ENCODE measurements at places on chromosomes 5 and 9. TPM values are rescaled to one million over a fixed set of nuclear protein-coding genes. Genes with fewer than 3 reads are reported as not detected.

DNA sequence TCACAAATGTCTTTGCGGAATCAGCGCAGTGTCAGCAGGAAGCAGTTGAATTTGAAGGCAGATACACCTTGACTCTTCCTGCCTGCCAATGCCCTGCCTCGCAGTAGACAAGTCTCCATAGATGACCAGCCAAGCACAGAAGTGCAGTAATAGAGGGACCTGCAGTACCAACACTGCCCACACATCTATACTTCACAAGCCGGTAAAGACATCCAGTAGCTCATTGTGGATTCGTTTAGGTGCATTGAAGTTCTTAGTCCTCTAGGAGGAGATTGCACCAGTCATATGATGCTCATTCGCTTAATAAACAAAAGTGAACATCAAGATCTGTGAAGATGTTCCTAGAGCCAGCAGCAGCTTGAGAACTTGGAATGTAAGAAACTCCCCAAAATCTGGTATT, 7.1 kb upstream of the IFNA2 start:
- DNase-seq = no peak
- H3K27ac ChIP-seq = no peak overlapping the region

- H3K4me3 ChIP-seq = no peak overlapping the region
- no peak for DNase-seq
- H3K27ac ChIP-seq = no peak overlapping the region
- H3K36me3 ChIP-seq = peaks cover 96% of the 10 kb centered on the region
These were observed 41.8 kb upstream of the FCN2 start for GRCh38 chr9:134838651-134839454.

GRCh38 chr9:116243708-116244107, 90.1 kb downstream of the PAPPA start:
- DNase-seq = no peak
- peaks cover 4% of the 10 kb centered on the region for H3K4me1 ChIP-seq
- no peaks in the 10 kb centered on the region for H3K27me3 ChIP-seq
- H3K27ac ChIP-seq = no peak overlapping the region

DNA sequence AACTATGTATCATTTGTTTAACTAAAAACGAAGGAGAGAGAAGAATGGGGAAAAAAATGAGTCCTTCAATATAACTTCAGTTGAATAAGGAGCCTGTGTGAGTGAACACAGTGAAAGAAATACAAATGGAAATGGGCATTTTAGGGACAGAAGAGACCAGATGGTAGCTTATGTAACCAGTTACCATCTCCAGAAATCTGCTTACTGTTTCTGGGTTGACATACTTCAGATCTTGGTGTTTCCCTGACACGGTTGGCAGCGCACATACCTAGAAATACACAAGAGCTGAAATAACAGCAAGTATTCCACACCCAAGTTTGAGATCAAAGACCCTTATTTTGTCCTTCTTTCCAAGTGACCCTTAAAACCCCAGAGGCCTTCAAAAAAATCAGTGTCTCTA, 14.9 kb upstream of the GFRA3 start:
- no peak for DNase-seq
- H3K27ac ChIP-seq = no peak overlapping the region
- H3K4me3 ChIP-seq = no peak overlapping the region
- H3K27me3 ChIP-seq = no peaks in the 10 kb centered on the region
- no peaks in the 10 kb centered on the region for H3K4me1 ChIP-seq
- H3K36me3 ChIP-seq = 0 out of 2 replicates have a peak, but pooled peaks cover 2% of the 10 kb centered on the region

DNA sequence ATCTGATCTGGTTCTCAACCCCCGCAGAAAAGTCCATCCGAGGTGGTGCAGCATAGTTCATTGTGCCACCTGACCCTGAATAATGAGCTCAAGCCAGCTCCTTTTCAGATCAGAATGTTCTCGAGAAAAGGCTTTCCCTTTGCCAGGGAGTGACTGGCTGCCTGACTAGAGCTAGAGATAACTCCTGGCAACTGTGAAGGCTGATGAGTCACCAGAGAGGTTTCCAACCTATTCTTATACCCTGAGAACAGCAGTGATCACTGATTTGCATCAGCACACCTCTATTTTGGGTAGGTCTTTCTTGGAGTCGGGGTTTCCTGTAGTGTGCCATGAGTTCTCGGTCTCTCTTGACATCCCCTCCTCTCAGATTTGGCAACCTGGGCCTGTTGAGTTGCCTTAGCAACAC, 127.9 kb downstream of the PIK3R1 start:
- no peak overlapping the region for H3K27ac ChIP-seq
- peaks cover under 1% of the 10 kb centered on the region for H3K27me3 ChIP-seq
- H3K4me3 ChIP-seq = no peak overlapping the region
- H3K36me3 ChIP-seq = no peaks in the 10 kb centered on the region
- DNase-seq = peak; percentile 81

DNA sequence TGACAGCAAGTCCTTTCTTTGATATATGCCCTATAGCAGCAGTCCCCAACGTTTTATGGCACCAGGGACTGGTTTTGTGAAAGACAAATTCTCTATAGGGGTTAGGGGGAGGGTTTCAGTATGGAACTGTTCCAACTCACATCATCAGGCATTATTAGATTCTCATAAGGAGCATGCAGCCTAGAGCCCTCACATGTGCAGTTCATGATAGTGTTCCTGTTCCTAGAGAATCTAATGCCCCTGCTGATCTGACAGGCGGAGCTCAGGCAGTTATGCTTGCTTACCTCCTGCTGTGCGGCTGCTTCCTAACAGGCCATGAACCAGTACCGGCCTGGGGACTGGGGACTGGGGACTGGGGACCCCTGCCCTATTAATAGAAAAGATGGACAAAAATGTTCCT, 2.7 kb upstream of the RAPGEF6 start:
- peaks cover 3% of the 10 kb centered on the region for H3K4me1 ChIP-seq
- DNase-seq = no peak
- H3K36me3 ChIP-seq = no peaks in the 10 kb centered on the region

DNA sequence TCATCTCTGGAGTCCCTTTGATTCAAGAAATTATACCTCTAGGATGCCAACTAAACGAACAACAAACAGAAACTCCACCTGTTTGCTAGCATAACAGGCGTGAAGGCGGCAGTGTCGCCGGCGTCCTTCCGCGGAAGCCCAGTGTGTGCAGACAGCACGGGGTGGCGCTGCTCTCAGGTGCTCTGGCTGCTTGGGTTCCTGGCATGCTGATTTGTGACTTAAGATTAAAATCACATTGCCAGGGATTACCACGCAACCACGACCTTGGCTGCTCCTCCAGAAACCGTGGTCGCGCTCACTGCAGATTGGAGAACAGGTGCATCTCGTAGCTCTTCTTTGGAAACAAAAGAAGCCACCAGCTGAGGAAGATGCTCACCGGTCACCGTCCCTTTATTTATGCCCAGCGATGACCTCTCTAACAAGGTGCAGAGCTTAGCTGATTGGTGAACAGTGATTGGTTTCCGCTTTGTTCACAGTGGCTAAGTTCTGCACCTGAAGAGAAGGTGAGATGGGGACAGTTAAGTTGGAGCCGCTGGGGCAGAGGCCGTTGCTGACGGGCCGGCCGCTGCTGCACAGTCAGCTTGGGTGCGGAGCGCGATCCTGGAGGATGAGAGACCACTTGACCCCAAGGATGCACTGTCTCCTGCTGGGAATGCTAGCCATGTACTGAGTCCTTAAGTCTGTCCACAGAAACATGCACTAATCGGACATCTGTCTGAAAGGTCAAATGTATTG, 232.3 kb downstream of the FANCC start:
- DNase-seq = no peak
- no peak overlapping the region for H3K27ac ChIP-seq
- peaks cover 2% of the 10 kb centered on the region for H3K4me1 ChIP-seq
- H3K36me3 ChIP-seq = peaks cover 75% of the 10 kb centered on the region

DNA sequence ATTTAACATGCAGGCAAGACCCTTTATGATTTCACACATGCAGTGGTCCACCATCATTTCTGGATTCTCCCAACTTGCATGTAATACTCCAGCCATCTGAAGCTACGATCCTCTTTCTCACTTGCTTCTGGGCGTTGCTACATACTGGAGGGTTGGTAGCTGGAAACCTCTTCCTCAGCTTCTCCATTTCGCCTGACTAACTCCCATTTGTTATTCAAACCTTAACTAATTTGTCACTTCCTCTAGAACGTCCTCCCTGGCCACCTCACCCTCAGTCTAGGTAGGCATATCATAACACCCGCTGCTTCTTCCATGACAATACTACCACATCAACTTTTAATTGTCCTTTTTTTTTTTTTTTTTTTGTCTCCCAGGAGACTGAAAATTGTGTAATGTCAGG, 72.6 kb upstream of the EQTN start:
- H3K27ac ChIP-seq = no peak overlapping the region
- no peaks in the 10 kb centered on the region for H3K4me1 ChIP-seq
- H3K4me3 ChIP-seq = no peak overlapping the region
- peaks cover 7% of the 10 kb centered on the region for H3K27me3 ChIP-seq
- no peaks in the 10 kb centered on the region for H3K36me3 ChIP-seq
- DNase-seq = no peak

DNA sequence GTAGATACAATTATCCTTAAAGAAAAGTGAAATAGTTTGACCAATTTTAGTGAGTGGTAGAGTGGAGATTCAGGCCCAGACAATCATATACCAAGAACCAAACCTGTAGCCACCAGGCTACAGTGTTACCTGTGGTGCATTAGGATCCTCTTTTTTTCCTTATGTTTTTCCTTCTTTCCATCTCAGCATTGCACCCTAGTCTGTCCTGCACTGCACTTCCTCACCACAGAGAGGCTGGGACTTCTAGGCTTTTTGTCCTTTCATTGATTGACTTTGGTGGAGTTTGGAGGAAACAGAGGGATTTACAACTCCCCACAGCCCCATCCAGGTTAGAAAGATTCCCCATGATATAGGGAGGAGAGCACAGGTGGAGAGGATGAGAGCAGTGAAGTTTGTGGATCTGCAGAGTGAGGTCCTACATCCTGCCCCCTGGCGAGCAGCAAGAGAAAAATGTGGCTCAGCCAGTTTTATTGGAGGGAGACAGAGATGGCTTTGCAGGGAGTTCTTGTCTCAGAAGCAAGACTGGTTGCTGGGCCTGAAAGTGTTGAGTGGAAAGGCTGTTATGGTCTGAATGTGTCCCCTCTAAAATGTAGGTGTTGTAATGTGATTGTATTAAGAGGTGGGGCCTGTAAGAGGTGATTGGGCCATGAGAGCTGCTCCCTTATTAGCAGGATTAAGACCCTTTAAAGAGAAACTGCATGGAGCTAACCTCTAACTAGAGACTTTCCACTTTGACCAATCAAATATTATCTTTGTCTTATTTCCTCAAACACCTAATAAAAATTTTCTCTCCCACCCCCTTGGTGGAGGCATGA, 36.2 kb downstream of the KIF4B start:
- H3K36me3 ChIP-seq = no peaks in the 10 kb centered on the region
- no peak overlapping the region for H3K4me3 ChIP-seq
- H3K27me3 ChIP-seq = no peaks in the 10 kb centered on the region
- peak; percentile 4 for DNase-seq
- H3K4me1 ChIP-seq = no peaks in the 10 kb centered on the region

GRCh38 chr9:2289263-2289662, 274.1 kb downstream of the SMARCA2 start:
- no peak for DNase-seq
- no peaks in the 10 kb centered on the region for H3K36me3 ChIP-seq
- no peaks in the 10 kb centered on the region for H3K4me1 ChIP-seq
- H3K4me3 ChIP-seq = no peak overlapping the region

DNA sequence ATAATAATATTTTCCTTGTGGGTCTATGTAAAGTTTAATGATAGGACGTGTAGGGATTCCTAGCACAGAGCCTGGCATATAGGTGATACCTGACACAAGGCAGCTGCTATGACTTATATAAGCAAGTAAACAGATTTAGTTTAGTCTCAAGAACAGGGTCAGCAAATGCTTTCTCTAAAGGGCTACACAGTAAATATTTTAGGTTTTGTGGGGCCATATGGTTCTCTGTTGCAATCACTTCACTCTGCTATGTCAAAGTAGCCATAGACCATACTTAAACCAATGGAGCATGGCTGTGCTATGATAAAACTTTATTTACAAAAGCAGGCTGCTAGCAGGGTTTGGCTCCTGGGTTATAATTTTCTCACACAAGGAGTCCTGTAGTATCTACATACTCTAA, 204.8 kb upstream of the KLF4 start:
- no peak overlapping the region for H3K27ac ChIP-seq
- no peak for DNase-seq
- peaks cover 2% of the 10 kb centered on the region for H3K27me3 ChIP-seq
- H3K4me1 ChIP-seq = peaks cover 6% of the 10 kb centered on the region

DNA sequence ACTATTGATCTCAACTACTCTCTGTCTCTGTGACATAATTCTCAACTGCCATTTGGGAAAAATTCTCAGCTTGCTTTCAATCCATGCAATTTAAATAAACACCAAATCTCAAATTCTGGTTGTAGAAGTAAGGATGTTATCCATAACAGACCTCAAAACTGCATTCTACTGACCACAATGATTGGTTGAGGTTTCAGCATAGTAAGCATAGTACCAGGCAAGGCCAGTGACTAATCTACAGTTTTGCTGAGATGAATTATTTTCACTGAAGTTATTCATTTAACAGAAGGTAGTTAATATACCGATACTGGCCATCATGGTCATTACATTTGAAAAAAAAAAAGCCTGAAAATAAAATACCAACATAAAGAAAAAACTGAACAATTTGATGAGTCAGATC, 488.0 kb upstream of the CDH18 start:
- no peak for DNase-seq
- H3K27me3 ChIP-seq = no peaks in the 10 kb centered on the region
- no peak overlapping the region for H3K4me3 ChIP-seq
- H3K4me1 ChIP-seq = no peaks in the 10 kb centered on the region

DNA sequence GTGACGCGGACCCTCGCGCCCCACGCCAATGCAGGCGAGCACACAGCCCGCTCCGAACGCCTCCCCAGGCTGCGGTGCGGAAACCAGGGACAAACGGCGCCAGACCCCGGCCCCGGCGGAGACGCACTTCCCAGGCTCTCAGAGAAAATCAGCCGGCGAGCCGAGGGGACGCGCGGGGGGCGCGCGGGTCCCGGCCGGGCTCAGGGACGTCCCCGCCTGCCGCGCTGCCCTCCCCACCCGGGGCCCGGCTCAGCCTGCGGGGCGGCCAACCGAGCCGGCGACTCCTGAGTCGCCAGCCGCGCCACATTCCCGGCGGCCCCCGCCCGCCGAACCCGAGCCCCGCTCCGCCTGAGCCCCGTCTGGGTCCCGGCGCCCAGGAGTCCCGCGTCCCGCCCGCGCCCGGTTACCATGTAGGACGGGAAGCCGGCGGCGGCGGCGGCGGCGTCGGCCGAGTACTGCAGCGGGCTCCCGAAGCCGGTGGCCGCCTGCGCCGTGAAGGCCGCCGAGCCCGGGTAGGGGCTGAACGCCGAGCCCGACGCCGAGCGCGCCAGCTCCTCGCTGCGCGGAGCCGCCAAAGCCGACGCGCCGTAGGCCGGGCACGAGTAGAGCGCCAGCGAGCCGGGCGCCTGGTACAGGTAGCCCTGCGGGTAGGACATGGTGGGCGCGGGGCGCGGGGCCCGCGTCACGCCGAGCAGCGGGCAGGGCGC, 566 bp downstream of the IRX2 start:
- peaks cover 44% of the 10 kb centered on the region for H3K27me3 ChIP-seq
- H3K36me3 ChIP-seq = no peaks in the 10 kb centered on the region
- 0 out of 2 replicates have a peak overlapping the region, but pooled peaks have one; percentile 2 for H3K4me3 ChIP-seq
- H3K27ac ChIP-seq = no peak overlapping the region
- no peak for DNase-seq

- no peaks in the 10 kb centered on the region for H3K36me3 ChIP-seq
- DNase-seq = peak; percentile 82
- H3K27ac ChIP-seq = no peak overlapping the region
- H3K4me3 ChIP-seq = no peak overlapping the region
These were observed 148.5 kb downstream of the KIAA0825 start for GRCh38 chr5:94469894-94470329.

The FAT2 gene
- total RNA-seq = under 0.01 TPM

The FAM151B gene
- 2.9 TPM for total RNA-seq

The GPX8 gene
- 201 TPM for total RNA-seq

The SPATA31C1 gene
- total RNA-seq = not detected

The TAL2 gene
- not detected for total RNA-seq

The SPINK7 gene
- total RNA-seq = not detected

The SLC34A3 gene
- total RNA-seq = not detected

The ARHGEF37 gene
- total RNA-seq = 0.28 TPM

The CDX1 gene
- 0.18 TPM for total RNA-seq

The CYSRT1 gene
- total RNA-seq = not detected

Data from IMR-90 (cell line).